ENCODE measurements at places on chromosomes 3 and 15. TPM values are rescaled to one million over a fixed set of nuclear protein-coding genes. Genes with fewer than 3 reads are reported as not detected.

Gene EFCC1
- total RNA-seq, result not detected

Gene RLBP1
- total RNA-seq, result not detected

Gene APOD
- not detected for total RNA-seq

Gene SCAANT1
- total RNA-seq, result not detected

- no peak overlapping the region for H3K4me3 ChIP-seq
- no peaks in the 10 kb centered on the region for H3K4me1 ChIP-seq
- no peaks in the 10 kb centered on the region for H3K27me3 ChIP-seq
- H3K36me3 ChIP-seq, result no peaks in the 10 kb centered on the region
- DNase-seq, result no peak
Observed at GRCh38 chr15:65055201-65055870, 10.1 kb downstream of the SLC51B start.

DNA sequence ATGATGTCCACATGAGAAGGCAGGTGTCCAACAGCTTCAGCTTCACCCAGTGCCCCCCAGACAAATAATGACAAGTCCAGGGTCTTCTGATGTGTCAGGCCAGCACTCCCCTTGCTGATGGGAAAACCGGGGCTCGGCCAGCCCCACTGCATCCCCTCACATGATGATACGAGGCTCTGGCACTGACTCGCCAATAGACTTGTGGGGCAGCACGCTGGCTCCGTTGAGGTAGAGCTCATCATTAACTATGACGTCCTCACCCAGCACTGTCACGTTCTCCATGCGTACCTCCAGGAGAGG, 2.1 kb upstream of the AMIGO3 start:
- H3K27ac ChIP-seq, result no peak overlapping the region
- H3K4me3 ChIP-seq, result no peak overlapping the region
- DNase-seq, result no peak
- H3K27me3 ChIP-seq, result no peaks in the 10 kb centered on the region

DNA sequence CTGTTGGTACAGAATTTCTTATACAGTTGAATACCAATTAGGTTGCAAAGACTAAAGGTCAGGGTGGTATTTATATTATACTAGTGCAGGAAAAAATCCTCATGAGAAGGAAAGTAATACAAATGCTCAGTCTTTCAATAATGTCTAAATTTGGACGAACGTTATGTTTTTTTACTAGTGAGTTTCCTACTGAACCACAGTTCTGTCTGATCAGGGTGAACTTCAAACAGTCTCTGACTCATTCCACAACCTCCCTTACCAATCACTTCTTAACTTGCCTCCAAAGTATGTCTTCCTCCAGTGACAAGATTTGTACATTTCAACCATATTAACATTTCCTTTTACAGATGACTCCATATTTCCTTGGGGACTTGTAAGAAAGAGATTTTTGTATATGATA, 3.4 kb downstream of the TMEM212 start:
- DNase-seq, result no peak
- no peak overlapping the region for H3K27ac ChIP-seq
- no peaks in the 10 kb centered on the region for H3K4me1 ChIP-seq

DNA sequence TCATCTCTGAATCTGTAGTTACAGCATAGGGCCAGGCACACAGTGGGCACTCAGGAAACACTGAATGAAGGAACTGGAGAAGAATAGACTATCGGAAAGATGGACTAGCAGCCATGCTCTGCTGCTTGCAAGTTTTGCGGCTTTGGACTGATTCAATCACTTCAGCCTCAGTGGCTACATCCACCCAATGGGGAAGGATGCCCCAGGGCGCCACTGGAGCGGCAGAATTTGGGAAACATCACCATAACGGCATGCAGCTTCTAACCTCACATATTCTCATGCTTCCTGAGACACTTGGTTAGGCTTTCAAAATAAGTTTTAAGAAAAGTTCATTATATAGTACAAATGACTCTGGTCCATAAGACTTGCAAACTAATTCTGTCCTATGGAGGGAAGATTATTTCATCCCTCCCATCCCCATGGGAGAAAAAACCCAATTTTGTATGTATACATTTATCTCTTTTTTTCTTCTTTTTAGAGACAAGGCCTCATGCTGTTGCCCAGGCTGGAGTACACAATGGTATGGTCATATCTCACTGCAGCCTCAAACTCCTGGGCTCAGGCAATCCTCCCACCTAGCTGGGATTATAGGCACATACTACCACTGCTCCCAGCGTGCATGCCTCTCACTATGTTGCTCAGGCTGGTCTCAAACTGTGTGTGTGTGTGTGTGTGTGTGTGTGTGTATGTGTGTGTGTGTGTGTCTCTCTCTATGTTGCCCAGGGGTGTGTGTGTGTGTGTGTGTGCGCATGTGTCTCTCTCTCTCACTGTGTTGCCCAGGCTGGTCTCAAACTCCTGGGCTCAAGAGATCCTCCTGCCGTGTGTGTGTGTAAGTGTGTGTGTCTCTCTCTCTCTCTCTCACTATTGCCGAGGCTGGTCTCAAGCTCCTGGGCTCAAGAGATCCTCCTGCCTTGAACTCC, 4.1 kb upstream of the FANCD2 start:
- peaks cover 14% of the 10 kb centered on the region for H3K36me3 ChIP-seq
- H3K4me1 ChIP-seq, result peaks cover 9% of the 10 kb centered on the region
- H3K27me3 ChIP-seq, result no peaks in the 10 kb centered on the region

DNA sequence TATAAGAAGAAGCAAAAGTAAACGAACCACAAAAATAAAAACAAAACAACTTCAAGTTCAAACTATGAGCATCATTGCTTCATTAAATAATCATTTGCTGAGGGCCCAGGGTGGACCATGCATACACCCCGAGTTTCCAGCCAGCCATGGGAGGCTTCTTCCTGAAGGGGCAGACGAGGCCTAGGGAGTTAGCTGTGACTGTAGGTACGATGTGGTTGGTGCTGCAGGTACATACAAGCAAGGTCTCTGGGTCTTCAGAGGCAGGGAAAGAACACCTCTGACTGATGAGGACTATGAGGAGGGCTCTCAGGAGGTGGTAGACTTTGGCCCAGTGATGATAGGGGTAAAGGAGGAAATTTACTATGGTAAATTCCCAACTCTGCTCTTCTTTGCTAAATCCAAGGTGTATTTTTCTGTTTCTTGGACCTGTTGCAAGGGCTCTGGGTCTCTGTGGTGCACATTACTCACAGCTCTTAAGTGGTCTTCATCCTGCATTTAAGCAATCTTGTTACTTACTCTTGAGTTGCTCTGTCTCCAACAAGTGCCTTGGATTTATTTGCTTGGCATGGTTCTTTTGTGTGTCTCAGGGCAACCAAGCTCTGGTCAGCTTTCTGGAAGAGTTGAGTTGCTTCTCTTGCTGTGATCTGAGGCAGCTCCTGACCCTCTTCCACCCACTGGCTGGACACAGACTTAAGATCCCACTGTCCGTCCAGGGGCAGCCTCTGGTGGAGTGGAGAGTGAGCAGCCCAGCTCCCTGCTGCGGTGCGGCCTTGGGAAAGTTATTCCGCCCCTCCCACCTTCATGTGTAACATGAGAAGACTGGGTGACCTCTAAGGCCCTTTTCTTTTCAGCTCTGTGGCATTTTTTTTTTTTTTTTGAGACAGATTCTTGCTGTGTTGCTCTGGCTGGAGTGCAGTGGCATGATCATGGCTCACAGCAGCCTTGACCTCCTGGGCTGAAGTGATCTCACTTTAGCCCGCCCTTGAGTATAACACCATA, 56.1 kb upstream of the KIF23 start:
- no peaks in the 10 kb centered on the region for H3K4me1 ChIP-seq
- DNase-seq, result no peak
- H3K36me3 ChIP-seq, result no peaks in the 10 kb centered on the region
- H3K4me3 ChIP-seq, result no peak overlapping the region
- no peak overlapping the region for H3K27ac ChIP-seq

DNA sequence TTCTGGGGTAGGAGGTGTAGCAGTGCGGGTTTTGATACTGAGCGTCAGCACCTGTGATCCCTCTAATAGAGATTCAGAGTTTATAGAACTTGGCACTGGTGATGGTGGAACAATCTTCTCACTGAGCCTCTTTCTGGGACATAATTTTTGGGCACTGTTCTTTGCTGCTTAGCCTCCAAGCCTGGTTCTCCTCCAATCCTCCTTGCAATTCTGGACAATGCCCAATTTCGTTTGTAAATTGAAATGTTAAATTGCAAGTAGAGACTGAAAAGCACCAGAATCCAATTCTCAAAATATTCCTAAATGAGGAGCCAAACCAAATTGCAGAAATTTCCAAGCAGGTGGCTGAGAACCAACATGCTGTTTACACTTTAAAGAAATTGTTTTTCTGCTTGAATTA, 149.8 kb upstream of the ABI3BP start:
- DNase-seq, result no peak
- no peak overlapping the region for H3K4me3 ChIP-seq
- no peaks in the 10 kb centered on the region for H3K27me3 ChIP-seq

GRCh38 chr15:89071471-89071870, 16.8 kb upstream of the ABHD2 start:
- no peak overlapping the region for H3K4me3 ChIP-seq
- no peak for DNase-seq
- H3K27me3 ChIP-seq, result no peaks in the 10 kb centered on the region
- no peaks in the 10 kb centered on the region for H3K36me3 ChIP-seq
- H3K4me1 ChIP-seq, result no peaks in the 10 kb centered on the region

DNA sequence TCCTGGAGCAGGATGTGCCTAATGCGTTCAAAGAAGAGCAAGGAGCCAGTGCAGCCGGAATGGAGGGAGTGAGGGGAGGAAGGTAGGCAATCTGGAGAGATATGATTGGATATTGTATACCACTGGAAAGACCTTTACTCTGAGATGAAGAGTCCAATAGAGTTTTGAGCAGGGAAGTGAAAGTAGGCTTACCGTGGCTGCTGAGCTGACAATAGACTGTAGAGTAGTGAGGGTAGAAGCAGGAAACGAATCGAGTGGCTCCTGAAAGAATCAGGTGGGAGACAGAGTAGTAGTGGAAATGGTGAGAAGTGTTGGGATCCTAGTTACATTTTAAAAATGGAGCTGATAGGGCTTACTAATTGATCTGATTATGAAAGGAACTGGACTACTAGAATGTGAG, 51.8 kb upstream of the NUDT16 start:
- no peaks in the 10 kb centered on the region for H3K36me3 ChIP-seq
- H3K27ac ChIP-seq, result no peak overlapping the region
- DNase-seq, result no peak
- H3K27me3 ChIP-seq, result no peaks in the 10 kb centered on the region

DNA sequence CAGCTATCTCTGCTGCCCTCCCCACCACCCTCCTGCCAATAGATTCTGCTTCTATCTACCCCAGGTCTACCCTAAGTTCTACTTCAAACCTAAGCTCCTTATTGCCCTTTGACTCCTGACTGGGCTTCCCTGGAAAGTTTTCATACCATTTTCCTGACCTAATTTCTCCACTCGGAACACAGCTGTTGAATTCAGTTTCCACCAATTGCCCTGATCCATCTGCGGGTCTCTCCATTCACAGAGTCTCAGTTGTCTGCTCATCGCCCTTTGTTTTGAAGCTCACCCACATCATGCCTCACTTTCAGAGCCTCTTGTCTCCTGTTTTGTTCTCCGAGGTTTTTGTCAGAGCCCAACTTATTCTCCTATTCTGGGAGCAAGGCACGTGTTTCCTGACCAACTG, 56.8 kb upstream of the ABI3BP start:
- H3K36me3 ChIP-seq, result no peaks in the 10 kb centered on the region
- no peaks in the 10 kb centered on the region for H3K27me3 ChIP-seq
- H3K4me1 ChIP-seq, result no peaks in the 10 kb centered on the region
- H3K4me3 ChIP-seq, result no peak overlapping the region
- DNase-seq, result no peak
- no peak overlapping the region for H3K27ac ChIP-seq

- no peak for DNase-seq
- no peaks in the 10 kb centered on the region for H3K36me3 ChIP-seq
- no peak overlapping the region for H3K27ac ChIP-seq
Observed at GRCh38 chr3:119795849-119796248, 13.9 kb downstream of the NR1I2 start.

- H3K4me3 ChIP-seq, result no peak overlapping the region
- H3K27ac ChIP-seq, result no peak overlapping the region
- no peak for DNase-seq
- no peaks in the 10 kb centered on the region for H3K36me3 ChIP-seq
Observed at GRCh38 chr3:134790065-134790464, 5.0 kb upstream of the EPHB1 start.

DNA sequence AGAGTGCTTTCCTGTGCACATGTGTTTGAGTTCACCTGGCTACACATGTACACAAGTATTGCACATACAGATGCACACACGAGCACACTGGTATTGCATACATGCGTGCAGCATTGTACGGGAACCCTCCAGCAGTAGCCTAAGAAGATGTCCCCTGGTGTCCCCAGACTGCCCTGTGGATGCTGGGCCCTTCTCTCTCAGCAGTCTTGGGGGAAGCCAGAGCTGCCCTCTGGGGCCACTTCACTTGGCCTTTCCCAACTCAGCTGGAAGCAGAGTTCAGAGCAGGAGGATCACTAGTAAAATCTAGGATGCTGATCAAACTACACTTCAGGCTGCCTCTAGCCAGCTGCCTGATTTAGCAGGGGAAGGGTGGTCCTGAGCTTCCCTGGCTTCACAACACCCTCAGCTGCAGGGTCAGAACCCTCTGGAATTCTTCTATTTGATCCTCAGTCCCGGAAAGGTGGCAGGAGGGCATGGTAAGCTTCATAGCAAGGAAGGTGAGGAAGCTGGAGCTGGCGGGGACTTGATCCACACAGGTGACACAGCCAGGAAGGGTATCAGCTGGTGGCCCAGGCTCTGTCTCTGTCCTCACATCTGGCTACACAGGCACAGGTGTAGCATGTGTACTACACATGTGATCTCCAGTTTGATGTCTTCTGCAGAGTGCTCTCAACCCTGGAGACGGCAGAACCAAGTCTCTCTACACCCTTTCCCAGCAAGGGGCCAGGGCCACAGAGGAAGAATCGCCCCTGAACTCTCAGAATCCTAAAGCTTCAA, 36.5 kb downstream of the KLF15 start:
- no peak overlapping the region for H3K27ac ChIP-seq
- H3K4me3 ChIP-seq, result no peak overlapping the region
- H3K27me3 ChIP-seq, result no peaks in the 10 kb centered on the region
- H3K4me1 ChIP-seq, result no peaks in the 10 kb centered on the region
- no peaks in the 10 kb centered on the region for H3K36me3 ChIP-seq

- H3K4me3 ChIP-seq, result no peak overlapping the region
- no peaks in the 10 kb centered on the region for H3K36me3 ChIP-seq
- no peaks in the 10 kb centered on the region for H3K4me1 ChIP-seq
- no peaks in the 10 kb centered on the region for H3K27me3 ChIP-seq
Observed at GRCh38 chr3:86793786-86794185, 197.2 kb downstream of the VGLL3 start.

- no peak overlapping the region for H3K27ac ChIP-seq
- DNase-seq, result no peak
- H3K36me3 ChIP-seq, result no peaks in the 10 kb centered on the region
- H3K4me1 ChIP-seq, result no peaks in the 10 kb centered on the region
- H3K27me3 ChIP-seq, result no peaks in the 10 kb centered on the region
Observed at GRCh38 chr15:70545526-70545925, 217.8 kb downstream of the UACA start.

DNA sequence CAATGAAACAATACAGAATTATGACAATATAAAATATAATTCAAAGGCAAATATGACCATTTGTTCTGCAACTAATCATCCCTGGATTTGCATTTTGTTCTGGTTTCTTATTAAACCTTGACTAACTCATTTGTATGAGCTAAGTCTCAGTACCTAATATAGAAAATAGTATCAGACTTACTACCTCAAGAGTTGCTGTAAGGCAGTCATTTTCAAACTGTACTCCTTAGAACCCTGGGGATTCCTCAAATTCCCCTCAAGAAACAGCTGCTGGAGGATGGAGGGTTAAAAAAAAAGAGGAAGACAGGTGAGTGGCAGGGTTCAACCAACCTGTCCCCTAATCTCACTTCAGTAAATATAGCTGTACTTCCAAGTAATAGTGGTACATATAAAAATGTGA, 11.1 kb downstream of the ZBTB11 start:
- no peaks in the 10 kb centered on the region for H3K4me1 ChIP-seq
- peaks cover 71% of the 10 kb centered on the region for H3K36me3 ChIP-seq
- no peaks in the 10 kb centered on the region for H3K27me3 ChIP-seq
- no peak overlapping the region for H3K27ac ChIP-seq
- no peak for DNase-seq
- H3K4me3 ChIP-seq, result no peak overlapping the region
